Stimulated activated naive CD4-positive, alpha-beta T cell (primary cell): ENCODE measurements at places on chromosomes 2 and 18.

- no peak for DNase-seq
Measured at GRCh38 chr2:121266543-121267106, 18.4 kb downstream of the TFCP2L1 start.

DNA sequence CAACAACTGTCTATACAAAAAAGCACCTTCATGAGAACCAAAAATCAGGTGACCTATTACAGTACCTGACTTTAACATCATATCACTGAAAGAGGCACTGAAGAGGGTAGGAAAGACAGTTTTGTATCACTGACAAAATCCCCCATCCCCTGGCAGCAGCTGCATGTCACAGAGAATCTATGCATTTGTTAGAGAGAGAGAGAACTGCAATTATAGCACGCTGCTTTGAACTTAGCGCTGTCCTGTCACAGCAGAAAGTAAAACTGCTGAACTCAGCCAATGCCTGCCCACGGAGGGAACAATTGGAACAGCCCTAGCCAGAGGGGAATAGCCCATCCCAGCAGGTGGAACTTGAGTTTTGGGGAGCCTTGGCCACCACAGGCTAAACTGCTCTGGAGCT lies 75.1 kb upstream of the NOL4 start:
- no peak for DNase-seq

- no peak for DNase-seq
Measured at GRCh38 chr18:78514910-78515670, 464.5 kb upstream of the SALL3 start.

- DNase-seq: no peak
Measured at GRCh38 chr2:46963941-46964673, 48.5 kb upstream of the MCFD2 start.

DNA sequence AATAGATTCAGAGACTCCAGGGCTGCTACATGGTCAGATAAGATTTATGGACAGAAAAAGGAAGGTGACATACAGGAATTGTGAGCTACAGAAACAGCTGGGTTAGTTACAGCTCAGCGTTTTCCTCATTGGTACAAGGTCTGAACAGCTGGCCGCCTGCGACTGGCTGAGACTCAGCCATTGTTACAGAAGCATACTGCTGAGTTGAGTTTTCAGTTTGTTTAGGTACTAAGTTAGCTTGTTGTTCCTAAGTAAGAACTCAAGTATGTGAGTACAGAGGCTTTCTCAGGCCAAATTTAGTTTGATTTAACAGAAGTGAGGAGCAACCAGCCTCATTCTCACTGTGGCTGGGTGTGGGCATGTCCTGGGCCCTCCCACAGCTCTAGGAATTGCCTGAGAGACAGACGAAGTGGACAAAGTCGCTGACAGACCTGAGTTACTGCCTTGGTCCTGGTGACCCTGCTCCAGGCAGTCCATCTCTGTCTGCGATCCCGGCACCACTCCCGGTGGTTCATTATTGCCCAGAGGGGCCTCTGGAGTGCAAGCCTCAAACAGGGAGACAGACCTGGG lies 27.8 kb upstream of the RHOB start:
- DNase-seq: no peak

- DNase-seq: no peak
Measured at GRCh38 chr2:165110394-165110793, 93.5 kb downstream of the SCN3A start.

DNA sequence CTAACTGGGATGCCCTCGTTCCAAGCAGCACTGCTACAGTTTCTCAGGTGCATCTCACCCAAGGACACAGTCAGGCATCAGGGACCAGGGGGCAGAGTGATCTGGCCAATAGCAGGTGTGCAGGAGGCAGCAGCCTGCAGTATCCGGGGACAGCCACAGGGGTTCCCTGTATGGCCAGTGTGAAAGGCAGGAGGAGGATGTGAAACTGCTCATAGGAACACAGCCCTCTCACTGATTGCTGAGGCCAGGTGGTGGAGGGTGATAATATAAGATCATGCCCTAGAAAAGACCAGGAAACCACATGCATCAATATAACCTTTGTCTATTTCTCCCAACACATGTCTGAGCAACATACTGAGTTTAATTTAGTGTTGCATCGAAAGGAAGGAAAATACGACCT lies 112.7 kb upstream of the TACR1 start:
- no peak for DNase-seq

GRCh38 chr18:44712025-44712424 lies 31.3 kb downstream of the SETBP1 start:
- no peak for DNase-seq

DNA sequence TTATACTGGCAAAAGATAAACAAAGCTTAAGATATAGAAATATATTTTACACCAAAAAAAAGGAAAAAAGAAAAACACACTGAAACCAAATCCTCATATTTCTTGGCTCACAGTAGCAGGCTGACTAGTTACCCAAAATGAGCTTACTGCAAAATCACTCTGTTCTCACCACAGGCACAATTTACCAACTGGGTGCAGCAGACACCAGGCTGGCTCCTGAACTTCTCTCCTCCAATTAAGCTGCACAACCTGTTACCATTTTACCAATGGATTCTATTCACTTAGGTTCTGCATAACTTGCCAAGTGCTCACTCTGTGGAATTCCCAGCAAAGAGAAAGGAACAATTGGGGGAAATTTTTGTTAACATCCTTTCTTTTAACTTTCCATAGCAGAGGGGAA lies 679.3 kb downstream of the ZEB2 start:
- no peak for DNase-seq
